ENCODE measurements at places on chromosomes 2 and 18. TPM values are rescaled to one million over a fixed set of nuclear protein-coding genes. Genes with fewer than 3 reads are reported as not detected.

The OR6B2 gene
- not detected for polyA plus RNA-seq

The SPHKAP gene
- polyA plus RNA-seq = 29.8 TPM

The RTP5 gene
- 0.08 TPM for polyA plus RNA-seq

The CPO gene
- polyA plus RNA-seq = 0.38 TPM

The NRP2 gene
- polyA plus RNA-seq = 11.7 TPM

GRCh38 chr18:49758263-49758610 is 55.1 kb downstream of the ACAA2 start:
- no peak for DNase-seq

GRCh38 chr2:151783133-151783520 is 45.1 kb downstream of the ARL5A start:
- DNase-seq = no peak

DNA sequence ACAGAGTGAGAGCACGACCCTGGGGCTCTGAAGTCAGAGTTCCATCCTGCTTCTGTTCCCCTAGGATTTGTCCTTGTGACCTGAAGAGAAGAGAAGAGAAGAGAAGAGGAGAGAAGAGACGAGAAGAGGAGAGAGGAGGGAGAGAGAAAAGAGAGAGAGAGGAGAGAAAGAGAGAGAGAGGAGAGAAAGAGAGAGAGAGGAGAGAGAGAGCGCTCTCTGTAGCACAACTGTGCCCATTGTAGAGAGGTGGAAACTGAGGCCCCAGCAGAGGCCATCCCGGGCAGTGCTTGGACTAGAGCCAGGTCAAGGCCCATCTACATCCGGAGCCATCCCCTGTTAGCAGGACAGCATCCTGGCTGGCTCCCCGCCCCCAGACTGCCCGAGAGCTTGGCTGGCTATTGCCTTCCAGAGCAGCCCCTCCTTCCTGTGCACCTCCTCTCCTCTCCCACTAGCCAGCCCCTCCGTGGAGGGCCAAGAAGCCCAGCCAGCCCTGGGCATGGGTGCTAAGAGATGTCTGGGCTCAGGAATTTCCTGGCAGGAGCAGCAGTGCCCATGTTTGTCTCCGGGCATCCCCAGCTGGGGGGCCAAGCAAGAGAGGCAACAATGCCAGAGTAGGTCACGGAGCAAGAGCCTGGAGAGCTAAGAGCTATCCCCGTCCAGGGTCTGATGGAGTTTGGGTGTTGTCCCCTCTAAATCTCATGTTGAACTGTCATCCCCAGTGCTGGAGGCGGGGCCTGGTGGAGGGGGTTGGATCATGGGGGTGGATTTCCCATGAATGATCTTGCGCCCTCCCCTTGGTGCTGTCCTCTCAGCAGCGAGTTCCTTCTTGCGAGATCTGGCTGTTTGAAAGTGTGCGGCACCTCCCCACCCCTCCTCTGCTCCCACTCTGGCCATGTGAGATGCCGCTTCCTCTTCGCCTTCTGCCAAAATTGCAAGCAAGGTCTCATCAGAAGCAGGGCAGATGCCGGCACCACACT is 18.2 kb upstream of the GPR55 start:
- no peak for DNase-seq

DNA sequence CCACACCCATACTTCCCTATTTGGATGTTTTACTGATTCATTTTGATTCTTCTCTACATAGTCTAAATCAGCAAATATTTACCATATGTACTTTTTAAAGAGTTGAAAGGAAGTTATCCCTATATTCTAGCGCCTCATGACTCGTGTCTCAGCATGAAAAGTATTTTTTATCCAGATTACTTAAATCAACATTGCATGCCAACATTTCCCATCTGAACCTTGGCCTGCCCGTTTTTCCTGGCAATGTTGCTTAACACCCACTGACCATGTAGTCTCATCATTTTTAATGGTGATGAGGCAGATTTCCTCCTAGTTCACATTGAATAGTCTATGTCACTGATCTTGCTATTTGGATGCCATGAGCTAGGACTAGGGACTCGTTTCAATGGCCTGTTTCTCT is 13.2 kb upstream of the SCYGR5 start:
- DNase-seq = no peak
